ENCODE measurements at places on chromosomes 16 and 17. TPM values are rescaled to one million over a fixed set of nuclear protein-coding genes. Genes with fewer than 3 reads are reported as not detected.

Gene KRTAP3-1
- not detected for total RNA-seq

Gene C1QTNF8
- not detected for total RNA-seq

Gene RDM1
- total RNA-seq, result 3.1 TPM

Gene CACNG4
- total RNA-seq, result 12.6 TPM

Gene RHOT2
- 101 TPM for total RNA-seq

Gene LHX1
- total RNA-seq, result 0.79 TPM

Gene DNAH17
- 0.98 TPM for total RNA-seq

Gene RNF167
- total RNA-seq, result 148 TPM

Gene SMTNL2
- total RNA-seq, result 0.50 TPM

Gene XYLT1
- 0.66 TPM for total RNA-seq

Gene MYH8
- total RNA-seq, result not detected

Gene ERN2
- total RNA-seq, result not detected

Gene CD300LB
- not detected for total RNA-seq

Gene PDIA2
- 0.11 TPM for total RNA-seq

Gene CDH8
- 0.63 TPM for total RNA-seq

Gene HBA2
- total RNA-seq, result 0.88 TPM

Gene RPA1
- 61.3 TPM for total RNA-seq

Gene OR3A3
- total RNA-seq, result not detected

Gene PRDM7
- not detected for total RNA-seq

Gene MYCBPAP
- total RNA-seq, result 0.32 TPM

Gene KRTAP1-5
- total RNA-seq, result not detected

Gene TM4SF5
- total RNA-seq, result 1.2 TPM

Gene ZFP3
- 0.77 TPM for total RNA-seq

Gene HSDL1
- 19.3 TPM for total RNA-seq

Gene LITAFD
- not detected for total RNA-seq

Gene CES5A
- not detected for total RNA-seq

Gene LLGL1
- 13.6 TPM for total RNA-seq

Gene SLC9A5
- total RNA-seq, result 1.4 TPM

Gene MFAP4
- total RNA-seq, result 0.13 TPM

Gene KRTAP4-5
- total RNA-seq, result not detected

Gene STX1B
- 1.8 TPM for total RNA-seq

Gene KRT27
- not detected for total RNA-seq

Gene CTRB1
- not detected for total RNA-seq
